ENCODE measurements at places on chromosomes 13 and 19.

DNA sequence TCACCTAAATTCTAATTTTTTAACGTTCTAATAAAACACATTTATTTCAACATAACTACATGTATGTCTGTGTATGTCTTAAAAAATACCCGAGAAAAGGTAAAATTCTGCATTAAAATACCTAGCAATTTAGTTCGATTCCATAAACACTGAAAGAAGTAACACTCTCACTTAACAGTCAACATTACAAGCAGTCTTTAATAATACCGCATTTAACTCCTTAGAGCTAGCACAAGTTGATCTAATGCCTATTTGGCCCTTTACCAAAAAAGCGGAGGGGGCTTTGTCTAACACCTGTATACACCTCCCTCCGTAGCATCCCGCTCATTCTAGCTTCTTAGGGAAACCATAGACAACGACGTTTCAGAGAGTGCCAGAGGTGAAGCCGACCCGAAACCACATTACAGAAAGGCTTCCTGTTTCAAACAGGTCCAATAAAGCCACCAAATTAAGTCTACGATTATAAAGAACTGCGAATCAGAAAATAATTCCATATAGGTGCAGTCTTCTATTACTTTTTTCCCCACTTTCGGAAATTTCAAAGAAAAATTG is 1.2 kb downstream of the SPART start:
- no peak for ATAC-seq

- no peak for ATAC-seq
Measured at GRCh38 chr19:44740351-44740824, 8.1 kb upstream of the BCL3 start.

GRCh38 chr13:106374631-106375030 is 160.8 kb downstream of the EFNB2 start:
- no peak for ATAC-seq

- ATAC-seq, result no peak
Measured at GRCh38 chr19:30167206-30167868, 204.8 kb upstream of the ZNF536 start.

DNA sequence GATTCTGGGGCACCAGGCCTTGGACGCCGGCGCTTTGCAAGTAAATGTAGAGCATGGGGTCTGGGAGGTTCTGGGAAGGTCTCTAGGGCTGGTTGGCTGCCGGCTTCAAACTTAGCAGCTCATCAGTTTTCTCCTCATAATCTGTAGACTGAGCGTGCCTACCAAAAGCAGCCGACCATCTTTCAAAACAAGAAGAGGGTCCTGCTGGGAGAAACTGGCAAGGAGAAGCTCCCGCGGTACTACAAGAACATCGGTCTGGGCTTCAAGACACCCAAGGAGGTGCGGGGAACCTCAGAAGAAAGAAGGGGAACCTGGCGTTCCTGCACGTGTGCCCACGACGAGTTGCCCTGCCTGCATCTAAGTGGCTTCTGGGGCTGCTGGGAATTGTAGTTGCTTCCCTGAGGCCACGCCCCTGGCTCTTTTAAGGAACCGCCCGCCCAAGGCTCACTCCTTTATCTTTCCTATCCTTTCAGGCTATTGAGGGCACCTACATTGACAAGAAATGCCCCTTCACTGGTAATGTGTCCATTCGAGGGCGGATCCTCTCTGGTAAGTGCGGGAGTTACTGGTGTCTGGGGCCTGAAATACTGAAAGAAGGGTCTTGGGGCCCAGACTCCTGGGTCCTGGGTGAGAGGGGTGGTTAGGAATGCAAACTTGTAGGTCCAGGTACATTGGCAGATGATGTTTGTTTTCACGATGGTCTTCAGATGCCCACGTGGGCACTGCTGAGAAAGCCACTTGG is 984 bp downstream of the RPS11 start:
- no peak for ATAC-seq

DNA sequence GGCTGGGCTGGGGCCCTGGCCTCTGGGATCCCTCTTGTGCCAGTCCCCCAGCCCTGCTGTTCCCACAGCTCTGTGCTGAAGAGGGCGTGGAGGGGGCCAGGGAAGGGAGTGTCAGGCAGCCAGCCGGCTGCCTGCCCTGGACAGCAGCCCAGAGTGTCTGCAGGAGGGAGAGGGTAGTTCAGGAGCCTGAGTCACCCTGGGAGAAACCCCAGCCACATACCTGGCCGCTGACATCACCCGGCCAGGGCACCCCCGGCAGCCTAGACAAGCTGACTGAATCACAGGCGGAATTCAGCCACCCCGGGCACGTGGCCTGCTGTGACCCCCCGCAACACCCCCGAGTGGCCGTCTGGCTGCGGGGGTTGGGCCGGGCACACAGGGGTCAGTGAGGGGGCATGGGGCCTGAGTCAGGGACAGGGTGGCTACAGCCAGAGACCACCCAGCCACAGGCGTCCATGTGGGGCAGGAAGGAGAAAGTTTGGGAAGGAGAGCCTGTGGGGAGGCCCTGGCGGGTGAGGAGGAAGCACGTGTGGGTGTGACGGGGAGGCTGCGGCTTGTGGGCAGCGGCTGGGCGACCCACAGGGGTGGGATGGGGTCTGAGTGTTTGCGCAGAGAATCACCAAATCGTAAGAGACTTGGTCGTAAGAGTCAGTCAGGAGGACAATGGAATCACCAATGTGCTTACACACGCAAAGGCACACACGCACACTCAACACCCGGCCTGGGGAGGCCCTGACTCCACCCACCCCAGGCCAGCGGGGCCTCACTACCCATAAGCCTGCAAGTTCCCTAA is 11.9 kb upstream of the FOSB start:
- peak; percentile 72 for ATAC-seq

- no peak for ATAC-seq
Measured at GRCh38 chr13:22903301-22903700, 277.5 kb upstream of the SGCG start.

GRCh38 chr13:49374585-49375290 is 69.1 kb downstream of the CAB39L start:
- peak; percentile 48 for ATAC-seq

DNA sequence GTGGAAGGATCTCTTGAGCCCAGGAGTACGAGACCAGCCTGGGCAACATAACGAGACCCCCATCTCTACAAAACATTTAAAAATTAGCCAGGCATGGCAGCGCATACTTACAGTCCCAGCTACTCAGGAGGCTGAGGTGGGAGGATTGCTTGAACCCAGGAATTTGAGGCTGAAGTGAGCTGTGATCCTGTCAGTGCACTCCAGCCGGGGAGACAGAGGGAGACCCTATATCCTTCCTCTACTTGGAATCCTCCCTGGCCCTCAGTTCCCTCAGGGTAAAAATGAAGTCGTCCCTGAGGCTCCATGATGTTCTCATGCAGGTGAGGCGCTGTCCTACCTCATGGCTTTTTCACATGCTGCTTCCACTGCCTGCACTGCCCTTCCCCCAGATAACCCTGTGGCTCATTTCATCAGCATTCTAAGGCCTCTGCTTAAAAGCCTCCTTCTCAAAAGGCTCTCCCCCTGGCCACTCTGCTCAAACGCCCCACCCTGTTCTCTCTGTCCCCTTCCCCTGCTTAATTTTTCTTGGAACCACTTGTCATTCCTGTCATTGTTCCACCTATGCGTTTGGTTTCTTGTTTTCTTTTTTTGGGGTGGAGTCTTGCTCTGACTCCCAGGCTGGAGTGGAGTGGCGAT is 19.2 kb downstream of the DNM2 start:
- no peak for ATAC-seq

DNA sequence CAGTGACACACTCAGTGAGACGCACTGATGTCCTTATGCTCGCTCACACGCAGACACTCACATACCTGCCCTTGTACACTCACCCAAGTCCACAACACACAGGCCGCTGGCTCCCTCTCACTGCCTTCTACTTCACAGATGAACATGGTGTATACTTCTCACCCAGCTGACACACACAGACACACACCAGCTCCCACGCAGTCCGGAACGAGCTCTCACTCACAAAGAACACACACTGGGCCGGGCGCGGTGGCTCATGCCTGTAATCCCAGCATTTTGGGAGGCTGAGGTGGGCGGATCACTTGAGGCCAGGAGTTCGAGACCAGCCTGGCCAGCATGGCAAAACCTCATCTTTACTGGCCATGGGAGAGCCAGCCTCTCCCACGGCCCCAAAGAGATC is 31.6 kb downstream of the CCL25 start:
- no peak for ATAC-seq

GRCh38 chr13:73998631-73999030 is 135.6 kb downstream of the KLF12 start:
- ATAC-seq, result peak; percentile 80

- no peak for ATAC-seq
Measured at GRCh38 chr13:95354680-95355487, 53.6 kb upstream of the ABCC4 start.

DNA sequence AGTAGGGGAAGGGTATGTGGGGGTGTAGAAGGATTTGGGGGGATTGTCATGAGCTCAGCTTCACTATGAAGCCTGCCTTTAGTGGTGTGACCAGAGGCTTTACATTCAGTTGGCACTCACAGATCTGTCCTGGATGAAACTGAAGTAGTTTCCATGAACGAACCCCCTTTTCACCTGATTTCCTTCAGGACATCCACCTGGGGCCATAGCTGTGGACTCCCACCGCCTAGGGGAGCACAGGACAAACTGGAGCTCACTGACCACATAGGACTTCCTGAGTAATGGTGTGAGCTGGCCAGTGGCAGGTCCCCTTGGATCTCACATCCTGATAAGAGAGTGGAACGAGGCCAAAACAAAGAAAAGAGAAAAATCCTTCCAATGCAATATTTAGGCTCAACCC is 54.1 kb downstream of the MRPL57 start:
- ATAC-seq, result no peak

DNA sequence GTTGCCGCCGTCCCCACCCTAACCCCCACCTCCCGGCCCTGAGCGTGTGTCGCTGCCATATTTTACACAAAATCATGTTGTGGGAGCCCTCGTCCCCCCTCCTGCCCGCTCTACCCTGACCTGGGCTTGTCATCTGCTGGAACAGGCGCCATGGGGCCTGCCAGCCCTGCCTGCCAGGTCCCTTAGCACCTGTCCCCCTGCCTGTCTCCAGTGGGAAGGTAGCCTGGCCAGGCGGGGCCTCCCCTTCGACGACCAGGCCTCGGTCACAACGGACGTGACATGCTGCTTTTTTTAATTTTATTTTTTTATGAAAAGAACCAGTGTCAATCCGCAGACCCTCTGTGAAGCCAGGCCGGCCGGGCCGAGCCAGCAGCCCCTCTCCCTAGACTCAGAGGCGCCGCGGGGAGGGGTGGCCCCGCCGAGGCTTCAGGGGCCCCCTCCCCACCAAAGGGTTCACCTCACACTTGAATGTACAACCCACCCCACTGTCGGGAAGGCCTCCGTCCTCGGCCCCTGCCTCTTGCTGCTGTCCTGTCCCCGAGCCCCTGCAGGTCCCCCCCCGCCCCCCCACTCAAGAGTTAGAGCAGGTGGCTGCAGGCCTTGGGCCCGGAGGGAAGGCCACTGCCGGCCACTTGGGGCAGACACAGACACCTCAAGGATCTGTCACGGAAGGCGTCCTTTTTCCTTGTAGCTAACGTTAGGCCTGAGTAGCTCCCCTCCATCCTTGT is 6.4 kb downstream of the YIPF2 start:
- no peak for ATAC-seq

- peak; percentile 58 for ATAC-seq
Measured at GRCh38 chr13:24228852-24229458, 68.4 kb downstream of the SPATA13 start.

GRCh38 chr13:67225252-67226159 is 4.6 kb downstream of the PCDH9 start:
- ATAC-seq, result no peak

- no peak for ATAC-seq
Measured at GRCh38 chr19:55018216-55018615, 19.8 kb downstream of the GP6 start.

DNA sequence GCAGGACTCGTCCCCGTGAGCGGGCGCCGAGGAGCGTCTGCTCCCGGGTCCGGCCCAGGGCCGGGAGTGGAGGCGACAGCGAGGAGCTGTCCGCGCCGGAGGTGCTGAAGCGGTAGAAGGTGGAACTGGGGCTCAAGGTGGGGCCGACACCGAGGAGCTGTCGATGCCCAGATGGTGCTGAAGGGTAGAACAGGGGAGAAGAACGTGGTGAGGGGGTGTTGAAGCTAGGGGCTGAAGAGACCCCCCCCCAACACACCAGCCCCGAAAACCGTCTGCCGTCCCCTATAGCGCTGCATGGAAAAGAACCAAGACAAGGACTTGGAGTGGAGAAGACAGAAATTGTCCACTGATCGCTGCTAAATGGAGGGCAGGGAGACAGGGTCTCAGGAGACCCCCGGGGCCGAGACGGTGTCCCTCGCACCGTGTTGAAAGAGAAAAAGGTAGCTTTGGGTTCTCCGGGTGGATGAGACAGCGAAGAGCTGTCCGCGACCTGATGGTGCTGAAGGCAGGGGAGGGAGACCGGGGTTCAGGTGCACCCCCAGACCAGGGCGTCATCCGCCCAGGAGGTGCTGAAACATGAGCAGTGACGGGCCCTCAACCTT is 7.1 kb upstream of the PDE4C start:
- peak; percentile 33 for ATAC-seq
